Activated CD4-positive, alpha-beta T cell treated with anti-CD3 and anti-CD28 coated beads, Interleukin-2, amount 10 ng/mL, durations not matched to agents 7 days and 5 days (primary cell): ENCODE measurements at places on chromosomes 2 and 18. TPM values are rescaled to one million over a fixed set of nuclear protein-coding genes. Genes with fewer than 3 reads are reported as not detected.

The ODC1 gene
- total RNA-seq, result 47.1 TPM

The MROH2A gene
- total RNA-seq, result not detected

The ACTR1B gene
- total RNA-seq, result 62.9 TPM

DNA sequence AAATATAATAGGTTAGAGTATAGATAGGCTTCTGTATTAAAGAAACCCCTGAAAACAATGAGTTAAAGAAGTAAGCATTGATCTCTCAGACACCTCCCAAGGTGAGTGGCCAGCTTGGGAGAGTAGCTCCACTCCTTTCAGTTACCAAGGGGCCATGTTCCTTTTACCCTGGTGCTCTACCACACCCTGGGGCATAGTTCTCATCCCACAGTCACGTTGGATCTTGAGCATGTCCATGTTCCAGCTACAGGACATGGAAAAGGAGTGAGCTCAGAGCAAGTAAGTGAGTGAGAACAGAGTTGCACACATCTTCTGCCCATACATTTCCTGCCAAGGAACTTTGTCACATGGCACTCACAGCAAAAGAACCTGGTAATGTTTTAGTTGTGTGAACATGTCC is 325.9 kb upstream of the SLC39A10 start:
- no peaks in the 10 kb centered on the region for H3K36me3 ChIP-seq
- no peak for DNase-seq
- no peak overlapping the region for H3K4me3 ChIP-seq
- no peaks in the 10 kb centered on the region for H3K27me3 ChIP-seq
- H3K27ac ChIP-seq, result no peak overlapping the region

GRCh38 chr2:86778957-86779356 is 11.8 kb downstream of the CD8A start:
- H3K27me3 ChIP-seq, result no peaks in the 10 kb centered on the region
- H3K4me3 ChIP-seq, result no peak overlapping the region
